ENCODE measurements at places on chromosomes 5 and 9.

- no peak for DNase-seq
Measured at GRCh38 chr5:34045023-34045422, 2.0 kb upstream of the C1QTNF3 start.

DNA sequence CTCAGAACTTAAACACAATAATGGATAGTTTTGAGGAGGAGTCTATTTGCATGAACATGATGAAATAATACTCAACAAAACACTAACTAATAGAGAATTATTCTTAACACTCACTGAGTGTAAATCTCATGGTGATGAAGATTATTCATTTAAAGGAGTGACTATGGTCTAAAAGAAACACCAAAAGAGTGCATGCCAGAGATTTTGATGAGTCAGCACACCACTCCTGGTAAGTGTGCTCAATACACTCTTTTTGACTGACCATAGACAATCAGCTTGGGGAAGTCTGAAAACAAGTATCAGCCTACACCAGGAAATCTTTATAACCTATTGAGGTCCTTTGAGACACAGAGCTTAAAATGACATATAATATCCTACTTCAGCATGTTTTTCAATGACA, 6.8 kb upstream of the FST start:
- no peak for DNase-seq

DNA sequence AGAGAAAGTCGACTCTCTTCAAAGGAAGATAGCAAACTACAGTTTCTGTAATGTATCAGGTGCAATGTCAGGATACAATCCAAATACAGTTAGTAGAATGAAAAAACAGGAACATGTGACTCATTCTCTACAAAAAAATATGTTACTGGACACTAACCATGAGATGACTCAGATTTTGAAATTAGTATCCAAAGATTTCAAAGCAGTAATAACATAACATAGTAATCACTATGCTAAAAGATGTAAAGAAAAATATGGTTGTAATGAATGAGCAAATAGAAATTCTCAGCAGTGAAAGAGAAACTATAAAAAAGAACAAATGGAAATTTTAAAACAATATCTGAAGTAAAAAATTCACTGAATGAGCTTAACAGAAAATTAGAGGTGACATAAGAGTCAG, 42.3 kb downstream of the SHOC1 start:
- no peak for DNase-seq

DNA sequence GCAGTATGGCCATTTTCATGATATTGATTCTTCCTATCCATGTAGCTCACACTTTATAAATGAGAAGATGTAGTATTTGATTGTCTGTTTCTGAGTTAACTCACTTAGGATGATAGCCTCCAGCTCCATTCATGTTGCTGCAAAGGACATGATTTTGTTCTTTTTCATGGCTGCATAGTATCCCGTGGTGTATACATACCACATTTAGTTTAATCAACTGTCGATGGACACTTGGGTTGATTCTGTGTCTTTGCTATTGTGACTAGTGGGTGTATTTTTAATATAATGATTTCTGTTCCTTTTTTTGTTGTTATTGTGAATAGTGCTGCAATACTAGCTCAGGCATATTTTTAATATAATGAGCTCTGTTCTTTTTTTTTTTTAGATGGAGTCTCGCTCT, 560.3 kb upstream of the ZNF608 start:
- no peak for DNase-seq

GRCh38 chr5:125877248-125877647, 546.0 kb upstream of the GRAMD2B start:
- DNase-seq = no peak

- no peak for DNase-seq
Measured at GRCh38 chr5:45399041-45399440, 297.1 kb downstream of the HCN1 start.

DNA sequence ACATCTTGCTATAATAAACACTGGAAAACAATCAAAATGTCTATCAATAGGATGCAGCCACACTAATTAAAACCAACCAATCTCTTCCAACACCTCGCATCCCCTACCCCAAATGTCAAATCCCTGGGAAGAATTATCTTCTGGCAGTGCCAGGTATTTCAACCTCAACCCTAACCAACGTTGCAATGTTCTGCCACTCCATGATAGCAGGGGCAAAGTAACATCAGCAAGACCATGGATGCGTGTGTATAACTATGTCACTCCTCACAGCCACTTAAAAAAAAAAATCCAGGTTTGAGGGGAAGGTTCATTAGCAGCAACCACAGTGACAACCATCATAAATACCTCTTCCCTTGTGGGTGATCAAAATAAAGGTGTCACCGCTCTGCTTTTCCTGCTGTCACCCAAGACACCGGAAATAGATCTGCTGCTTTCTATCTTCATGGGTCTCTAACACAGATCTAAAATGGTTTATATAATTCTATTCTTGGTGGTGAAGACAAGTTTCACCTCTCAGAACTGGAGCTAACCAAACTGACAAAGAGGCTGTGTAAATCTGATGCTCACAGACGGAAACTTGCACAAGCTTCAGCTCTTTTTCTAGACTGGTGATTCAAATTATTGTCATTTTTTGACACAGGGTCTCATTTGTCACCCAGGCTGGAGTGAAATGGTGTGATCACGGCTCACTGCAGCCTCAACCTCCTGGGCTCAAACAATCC, 9.9 kb downstream of the HSPA9 start:
- DNase-seq = no peak

DNA sequence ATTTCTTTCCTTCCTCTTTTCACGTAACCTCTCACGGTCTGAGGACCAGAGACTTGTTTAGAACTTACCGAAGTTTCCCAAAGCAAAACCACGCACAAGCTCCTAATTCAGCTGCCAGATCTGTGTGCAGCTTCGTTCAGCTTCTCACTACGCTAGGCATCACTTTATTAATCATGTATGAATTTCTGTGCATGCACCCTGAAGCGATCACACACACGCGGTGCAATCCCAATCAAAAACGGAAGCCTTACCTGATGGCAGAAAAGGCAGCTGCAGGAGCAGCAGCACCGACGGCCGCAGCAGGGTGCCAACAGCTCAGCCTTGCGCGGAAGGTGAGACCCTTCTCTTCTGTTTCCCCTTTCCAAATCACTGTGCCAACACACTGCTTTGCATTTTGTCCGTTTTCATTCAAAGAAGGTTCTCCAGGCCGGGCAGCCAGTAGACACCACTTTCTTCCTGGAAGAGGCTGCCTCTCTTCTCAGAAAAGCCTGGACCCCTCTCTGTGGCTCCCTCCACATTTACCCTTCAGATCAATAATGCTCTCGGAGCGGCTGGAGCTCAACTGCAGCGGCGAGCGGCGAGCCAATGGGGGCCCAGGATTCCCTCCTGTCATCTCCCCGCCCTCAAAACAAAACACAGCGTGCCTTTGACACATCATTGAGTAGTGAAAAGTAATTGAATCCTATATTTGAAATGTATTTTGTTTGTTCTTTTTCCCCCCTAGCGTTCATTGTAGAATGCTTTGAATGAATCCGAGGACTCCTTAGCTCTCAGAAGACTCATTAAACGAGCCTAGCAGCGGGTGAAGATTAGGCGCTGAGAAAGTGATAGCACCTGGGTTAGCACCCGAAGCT, at the start of gene CDH12:
Gene CDH12, minus strand, starts transcription at position 538 of the 854 bp plus-strand sequence.
- DNase-seq = no peak

- no peak for DNase-seq
Measured at GRCh38 chr9:133876836-133877235, 115.3 kb downstream of the VAV2 start.

GRCh38 chr9:79242489-79242888, 329.3 kb upstream of the TLE4 start:
- no peak for DNase-seq

GRCh38 chr5:169956756-169957155, 23.5 kb downstream of the INSYN2B start:
- DNase-seq = no peak

- DNase-seq = no peak
Measured at GRCh38 chr5:172336676-172337285, 53.2 kb upstream of the UBTD2 start.

GRCh38 chr5:150762211-150762610, 3.4 kb upstream of the DCTN4 start:
- DNase-seq = no peak

- DNase-seq = no peak
Measured at GRCh38 chr5:178422400-178422775, 167.8 kb downstream of the COL23A1 start.

Data from stimulated activated CD4-positive, alpha-beta T cell treated with anti-CD3 and anti-CD28 coated beads, Interleukin-1b, Interleukin-23, amount 100 ng/mL, for 1 hour (primary cell).